Pulmonary artery endothelial cell (primary cell): ENCODE measurements at places on chromosomes 4 and X. TPM values are rescaled to one million over a fixed set of nuclear protein-coding genes. Genes with fewer than 3 reads are reported as not detected.

- DNase-seq: no peak
These were observed 70.2 kb downstream of the GC start for GRCh38 chr4:71713611-71714203.

DNA sequence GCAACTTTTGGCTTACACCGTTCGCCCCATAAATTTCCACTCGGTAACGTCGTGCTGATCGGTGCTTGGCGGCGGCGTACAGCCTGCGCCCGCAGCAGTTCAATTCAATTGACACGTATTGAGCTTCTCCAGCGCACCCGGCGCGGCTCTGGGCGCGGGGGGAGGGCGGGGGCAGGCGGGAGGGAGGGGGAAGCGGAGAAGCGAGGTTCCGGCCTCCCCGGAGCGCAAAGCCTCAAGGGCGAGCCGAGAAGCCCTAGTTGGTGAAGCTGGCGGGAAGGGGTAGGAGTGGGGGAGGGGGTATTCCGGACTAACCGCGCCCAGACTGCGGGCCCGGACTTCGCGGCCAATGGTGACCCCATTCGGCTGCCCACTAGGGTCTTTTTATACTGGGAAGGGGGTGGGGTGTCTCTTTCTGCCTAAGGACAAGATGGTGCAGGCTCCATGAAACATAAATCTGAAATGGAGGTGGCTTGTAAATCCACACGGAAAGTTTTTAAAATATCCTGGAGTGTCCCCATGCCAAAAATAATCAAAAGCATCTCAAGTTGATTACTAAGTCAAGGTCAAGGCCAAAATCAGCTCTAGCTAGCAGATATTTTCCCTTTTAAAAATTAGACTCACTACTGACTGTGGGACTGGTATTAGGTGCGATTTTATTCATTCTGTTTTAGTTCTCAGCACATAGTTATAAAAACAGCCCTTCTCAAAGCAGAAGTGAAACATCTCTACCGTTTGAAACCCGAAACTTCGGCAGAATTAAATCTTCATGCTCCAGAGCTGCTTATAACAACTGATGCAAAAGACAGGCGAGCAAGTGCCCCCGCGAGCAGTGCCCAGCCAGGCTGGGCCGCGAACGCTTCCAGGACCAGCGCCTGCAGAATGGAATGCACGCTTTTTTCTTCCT lies 1.5 kb upstream of the BCOR start:
- no peak for DNase-seq

DNA sequence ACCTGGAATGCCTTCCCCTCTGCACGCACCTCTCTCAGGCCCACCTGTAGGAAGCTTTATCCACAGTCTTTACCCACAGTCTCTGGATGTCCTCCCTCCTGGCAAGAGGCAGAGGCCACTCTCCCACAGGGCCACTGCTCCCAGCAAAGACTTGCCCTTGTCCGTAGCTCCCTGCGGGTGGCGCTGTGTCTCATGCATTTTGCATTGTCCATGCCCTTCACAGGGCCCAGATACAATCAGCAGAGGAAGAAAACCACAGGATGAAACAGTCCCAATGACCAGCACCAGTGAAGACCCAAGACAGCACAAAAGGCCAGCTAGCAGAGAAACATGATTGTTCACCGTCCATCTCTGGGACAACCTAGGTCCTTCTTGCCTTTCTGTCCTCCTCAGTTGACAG lies 2.1 kb upstream of the NSG1 start:
- no peak for DNase-seq

The FAM9A gene
- total RNA-seq: not detected in 2 replicates

The LDOC1 gene
- 4.5 and 5.3 TPM in 2 replicates for total RNA-seq

The STATH gene
- total RNA-seq: not detected in 2 replicates
